Endothelial cell of umbilical vein (primary cell): ENCODE measurements at places on chromosomes 6 and 20. TPM values are rescaled to one million over a fixed set of nuclear protein-coding genes. Genes with fewer than 3 reads are reported as not detected.

GRCh38 chr6:135434991-135435390 is 62.5 kb downstream of the AHI1 start:
- DNase-seq = no peak

DNA sequence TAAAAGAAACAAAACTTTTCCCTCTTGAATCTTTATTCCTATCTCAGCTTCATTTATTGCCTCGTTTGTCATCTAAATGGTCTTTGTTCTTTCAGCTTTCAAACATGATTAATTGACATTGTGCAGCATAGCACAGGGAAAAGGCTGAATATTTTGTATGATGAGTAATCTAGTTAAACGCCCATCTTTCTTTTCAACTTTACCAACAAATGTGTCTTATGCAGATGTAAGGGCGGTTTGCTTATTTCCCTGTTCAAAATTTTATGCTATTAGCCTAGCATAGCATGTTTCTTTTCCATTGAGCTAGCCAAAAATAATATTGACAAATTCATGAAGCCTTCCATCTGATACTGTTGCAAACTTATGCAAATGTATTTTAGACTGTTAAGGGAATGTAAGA is 176.4 kb upstream of the AKAP12 start:
- DNase-seq = peak; percentile 92

DNA sequence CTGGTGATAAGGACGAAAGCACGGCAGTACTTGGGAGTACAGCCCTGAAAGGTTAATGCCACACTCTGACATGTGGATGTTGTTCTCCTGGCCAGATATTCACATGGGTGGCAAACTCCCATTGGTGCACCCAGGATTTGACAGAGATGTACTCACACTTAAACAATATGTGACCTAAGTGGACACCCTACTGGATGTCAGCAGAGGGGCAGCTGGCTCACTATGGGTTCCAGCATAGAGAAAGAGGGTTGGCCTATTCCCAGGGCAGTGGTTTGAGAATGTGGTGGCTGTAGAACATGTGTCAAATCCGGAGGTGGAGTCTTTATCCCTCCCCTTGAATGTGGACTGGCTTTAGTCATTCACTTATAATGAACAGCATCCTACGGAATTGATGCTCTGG is 333.2 kb downstream of the DHX35 start:
- DNase-seq = no peak

- no peak for DNase-seq
Observed at GRCh38 chr6:138965291-138965874, 22.7 kb downstream of the REPS1 start.

DNA sequence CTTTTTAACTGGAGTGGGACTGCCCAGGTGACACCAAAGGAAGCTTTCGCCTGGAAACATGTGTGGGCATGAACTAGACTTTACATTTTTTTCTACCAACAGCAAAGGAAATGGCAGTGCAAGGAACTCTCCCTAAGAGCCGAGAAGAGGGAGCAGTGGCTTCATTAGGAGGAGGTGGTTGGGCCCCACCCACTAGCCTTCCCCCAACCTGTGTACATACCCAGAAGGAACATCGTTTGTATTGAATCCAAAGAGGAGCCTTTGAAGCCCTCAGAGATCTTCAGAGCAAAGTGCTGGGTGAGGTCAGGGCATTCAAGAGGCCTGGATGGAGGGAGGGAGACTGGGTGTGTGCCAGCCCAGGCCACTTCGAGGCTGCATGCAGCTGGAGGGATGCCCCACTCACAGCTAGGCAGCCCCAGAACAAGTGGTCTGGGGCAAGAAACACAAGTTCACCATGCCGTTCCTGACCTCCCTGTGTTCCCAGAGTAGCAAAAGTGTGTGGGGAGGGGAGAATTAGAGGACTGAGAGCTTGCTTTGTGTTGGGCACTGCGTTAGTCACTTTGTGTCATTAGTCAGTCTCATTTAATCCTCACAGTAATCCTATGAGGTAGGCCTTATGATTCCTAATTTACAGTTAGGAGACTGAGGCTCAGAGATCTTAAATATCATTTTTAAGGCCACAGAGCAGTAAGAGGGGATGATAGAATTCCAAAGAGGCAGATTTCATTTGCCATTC is 191.6 kb upstream of the SUPT3H start:
- no peak for DNase-seq

- no peak for DNase-seq
Observed at GRCh38 chr6:8334113-8334512, 101.2 kb downstream of the SLC35B3 start.

GRCh38 chr6:56268266-56268665 is 20.9 kb upstream of the COL21A1 start:
- DNase-seq = no peak

DNA sequence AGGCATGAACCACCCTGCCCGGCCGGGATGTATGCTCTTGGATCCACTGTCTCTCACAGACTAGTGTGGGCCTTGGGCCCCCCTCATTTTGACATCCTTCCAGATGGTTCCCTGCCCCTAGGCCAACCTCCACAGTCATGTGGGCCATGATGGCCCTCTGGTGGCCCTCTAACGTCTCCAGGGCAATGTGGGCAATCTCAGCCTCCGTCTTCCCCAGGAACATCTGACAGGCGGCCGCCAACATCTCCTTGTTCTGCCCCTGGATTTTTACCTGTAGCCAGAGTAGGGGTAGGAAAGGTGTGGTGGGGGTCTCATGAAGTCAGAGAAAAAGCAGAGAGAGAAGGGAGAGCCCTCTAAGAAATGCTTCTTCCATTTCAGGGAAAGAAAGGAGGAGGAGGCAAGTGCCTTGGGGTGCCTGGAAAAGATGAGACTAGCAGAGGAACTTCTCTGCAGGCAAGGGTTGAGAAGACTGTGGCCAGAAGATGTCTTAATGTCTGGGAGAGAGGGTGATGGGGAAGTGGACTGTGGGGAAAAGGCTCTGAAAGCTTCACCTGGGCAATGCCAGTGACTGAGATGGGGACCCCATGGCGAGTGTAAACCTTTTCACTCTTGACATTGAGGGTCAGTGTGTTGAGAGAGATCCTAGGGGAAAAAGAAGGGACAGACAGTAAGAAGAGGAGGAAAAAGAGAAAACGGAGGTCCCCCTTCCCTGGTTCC is 1.3 kb downstream of the FLOT1 start:
- DNase-seq = peak; percentile 66

ADGB gene
- not detected in 2 replicates for polyA plus RNA-seq

SLC35F1 gene
- not detected in 2 replicates for polyA plus RNA-seq

- DNase-seq = no peak
Observed at GRCh38 chr20:5895626-5896025, 54.7 kb downstream of the TRMT6 start.
